ENCODE measurements at places on chromosomes 1 and 21.
A peak's percentile ranks its signal among the peaks of the same experiment; 100 is the strongest.

DNA sequence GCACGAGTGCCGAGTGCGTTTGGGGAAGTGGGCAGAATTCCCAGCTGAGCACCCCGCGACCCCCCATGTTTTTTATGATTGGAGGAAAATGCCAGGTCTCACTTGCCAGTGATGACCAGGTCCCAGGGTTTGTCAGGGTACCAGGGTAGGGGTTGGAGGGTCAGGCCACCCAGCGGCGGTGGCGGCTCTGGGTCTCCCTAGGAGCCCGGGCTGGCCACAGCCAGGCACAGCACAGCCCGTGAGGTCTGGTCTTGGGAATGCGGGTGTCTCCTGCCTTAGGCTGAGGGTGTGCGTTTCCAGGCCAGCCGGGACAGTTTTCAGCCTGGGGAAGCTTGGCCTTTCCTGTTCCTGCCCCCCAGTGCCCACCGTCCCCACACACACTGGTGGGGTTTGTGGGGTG, 22.7 kb downstream of the PRKCZ start:
- no peaks in the 10 kb centered on the region for H3K4me1 ChIP-seq
- H3K27ac ChIP-seq, result no peak overlapping the region
- no peak for DNase-seq
- no peaks in the 10 kb centered on the region for H3K27me3 ChIP-seq
- no peak overlapping the region for H3K4me3 ChIP-seq
- no peaks in the 10 kb centered on the region for H3K36me3 ChIP-seq

DNA sequence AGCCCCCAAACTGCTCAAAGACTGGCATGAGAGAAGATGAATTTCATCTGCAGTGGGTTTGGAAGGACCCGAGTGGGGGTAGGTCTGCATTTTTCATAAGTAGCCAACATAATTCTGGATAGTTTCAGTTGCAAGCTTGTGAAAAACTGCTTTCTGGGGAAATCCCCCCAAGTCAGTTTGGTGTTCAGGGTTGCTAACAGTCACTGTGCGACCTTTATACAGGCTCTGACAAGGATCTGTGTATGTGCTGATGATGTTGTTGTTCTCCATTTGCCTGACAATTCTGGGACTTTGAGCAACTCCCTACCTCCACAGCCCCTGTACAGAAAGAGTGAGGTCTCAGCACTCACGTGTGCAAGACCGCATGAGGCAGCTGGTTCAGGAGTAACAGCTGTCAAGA, 87.9 kb downstream of the SUSD4 start:
- no peak overlapping the region for H3K27ac ChIP-seq
- no peaks in the 10 kb centered on the region for H3K36me3 ChIP-seq
- no peaks in the 10 kb centered on the region for H3K4me1 ChIP-seq
- no peak for DNase-seq
- no peak overlapping the region for H3K4me3 ChIP-seq
- H3K27me3 ChIP-seq, result peaks cover 4% of the 10 kb centered on the region

DNA sequence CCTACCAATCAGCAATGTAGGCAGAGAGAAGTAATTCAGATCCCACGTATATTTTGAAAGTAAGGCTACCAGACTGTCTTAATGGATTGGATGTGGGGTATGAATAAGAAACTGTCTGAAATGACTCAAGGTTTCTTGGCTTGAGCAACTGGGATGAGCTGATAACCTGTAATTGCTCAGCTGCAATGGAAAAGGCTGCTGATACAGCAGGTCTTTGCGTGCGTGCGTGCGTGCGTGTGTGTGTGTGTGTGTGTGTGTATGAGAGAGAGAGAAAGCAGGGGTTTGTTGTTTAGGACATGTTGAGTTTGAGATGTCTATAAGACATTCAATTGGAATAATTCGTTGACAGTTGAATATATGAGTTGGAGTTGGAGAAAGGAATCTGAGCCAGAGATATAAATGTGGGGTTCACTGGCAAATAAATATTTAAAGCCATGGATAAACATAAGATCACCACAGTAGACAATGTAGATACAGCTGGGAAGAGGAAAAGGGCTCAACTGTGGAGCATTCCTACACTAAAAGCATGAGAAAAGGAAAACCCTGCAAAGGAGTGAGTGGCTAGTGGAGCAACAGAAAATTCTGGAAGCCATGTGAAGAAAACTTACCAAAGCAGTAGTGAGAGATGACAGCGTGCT, 72.9 kb downstream of the UCHL5 start:
- no peaks in the 10 kb centered on the region for H3K27me3 ChIP-seq
- peaks cover 13% of the 10 kb centered on the region for H3K36me3 ChIP-seq
- peak; percentile 68 for DNase-seq

DNA sequence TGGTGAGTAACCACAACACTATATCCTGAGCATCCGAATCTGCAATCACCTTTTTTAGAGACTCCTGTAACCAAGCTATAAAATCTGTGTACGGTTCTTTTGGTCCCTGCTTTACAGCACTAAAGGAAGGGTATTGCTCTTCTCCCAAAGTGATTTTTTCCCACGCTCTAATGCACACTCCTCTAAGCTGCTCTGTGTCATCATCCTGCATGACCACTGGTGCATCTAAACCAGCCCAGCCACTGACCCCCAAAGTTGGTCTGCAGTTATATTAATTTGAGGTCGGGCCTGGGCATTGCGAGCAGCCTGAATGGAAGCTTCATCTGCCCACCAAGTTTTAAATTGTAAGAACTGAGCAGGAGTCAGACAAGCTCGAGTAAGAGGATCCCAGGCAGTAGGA, 480.0 kb downstream of the PTPRU start:
- H3K4me3 ChIP-seq, result no peak overlapping the region
- no peaks in the 10 kb centered on the region for H3K27me3 ChIP-seq
- peaks cover 44% of the 10 kb centered on the region for H3K4me1 ChIP-seq
- peaks cover 9% of the 10 kb centered on the region for H3K36me3 ChIP-seq

DNA sequence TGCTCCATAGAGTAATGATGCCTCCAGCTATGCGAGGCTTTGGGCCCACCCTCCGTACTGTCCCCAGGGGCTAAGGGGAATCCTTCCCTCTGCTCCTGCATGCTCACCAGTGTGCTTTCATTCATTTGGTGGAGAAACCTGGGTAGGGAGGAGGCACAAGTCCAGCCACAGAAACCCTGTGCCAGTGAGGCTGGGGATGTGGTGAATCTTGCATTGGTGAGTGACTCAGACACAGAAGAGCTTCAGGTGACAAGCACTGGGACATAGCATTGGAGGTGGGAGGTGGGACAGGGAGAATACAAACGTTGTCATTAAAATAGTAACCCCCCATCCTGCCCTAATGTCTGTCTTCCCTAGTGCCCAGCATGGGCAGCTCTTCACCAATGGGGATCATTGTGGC, 5.2 kb downstream of the FCGR2A start:
- DNase-seq, result peak; percentile 52
- H3K4me3 ChIP-seq, result no peak overlapping the region
- H3K4me1 ChIP-seq, result peaks cover 8% of the 10 kb centered on the region
- no peaks in the 10 kb centered on the region for H3K36me3 ChIP-seq
- peaks cover 8% of the 10 kb centered on the region for H3K27me3 ChIP-seq
- no peak overlapping the region for H3K27ac ChIP-seq

DNA sequence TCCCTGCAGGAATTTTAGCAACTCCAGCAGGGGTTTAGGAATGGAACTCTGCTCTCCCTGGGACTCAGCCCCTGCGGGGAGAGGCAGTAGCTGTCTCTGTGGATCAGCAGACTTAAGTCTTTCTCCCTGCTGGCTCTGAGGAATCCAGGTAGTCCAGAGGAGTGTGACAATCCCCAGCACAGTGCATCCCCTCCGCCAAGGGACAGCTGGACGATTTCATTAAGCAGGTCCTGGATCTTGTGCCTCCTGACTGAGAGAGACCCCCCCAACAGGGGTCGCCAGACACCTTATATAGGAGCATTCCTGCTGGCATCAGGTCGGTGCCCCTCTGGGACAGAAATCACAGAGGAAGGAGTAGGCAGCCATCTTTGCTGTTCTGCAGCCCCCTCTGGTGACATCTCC, 30.6 kb downstream of the AKT3 start:
- no peaks in the 10 kb centered on the region for H3K27me3 ChIP-seq
- H3K4me3 ChIP-seq, result no peak overlapping the region
- peaks cover 9% of the 10 kb centered on the region for H3K4me1 ChIP-seq
- H3K36me3 ChIP-seq, result peaks cover 41% of the 10 kb centered on the region
- no peak for DNase-seq
- H3K27ac ChIP-seq, result no peak overlapping the region

GRCh38 chr1:5645929-5646328, 346.3 kb downstream of the NPHP4 start:
- no peaks in the 10 kb centered on the region for H3K4me1 ChIP-seq
- no peak overlapping the region for H3K27ac ChIP-seq
- DNase-seq, result no peak

- H3K36me3 ChIP-seq, result peaks cover 4% of the 10 kb centered on the region
- H3K27me3 ChIP-seq, result no peaks in the 10 kb centered on the region
- peak; percentile 65 for DNase-seq
- H3K27ac ChIP-seq, result peak overlapping the region; percentile 65
- H3K4me3 ChIP-seq, result no peak overlapping the region
- H3K4me1 ChIP-seq, result peaks cover 45% of the 10 kb centered on the region
Observed at GRCh38 chr1:169601096-169601881, 15.0 kb upstream of the F5 start.

- DNase-seq, result no peak
- no peaks in the 10 kb centered on the region for H3K27me3 ChIP-seq
Observed at GRCh38 chr1:149997585-149998262, 12.8 kb downstream of the OTUD7B start.

DNA sequence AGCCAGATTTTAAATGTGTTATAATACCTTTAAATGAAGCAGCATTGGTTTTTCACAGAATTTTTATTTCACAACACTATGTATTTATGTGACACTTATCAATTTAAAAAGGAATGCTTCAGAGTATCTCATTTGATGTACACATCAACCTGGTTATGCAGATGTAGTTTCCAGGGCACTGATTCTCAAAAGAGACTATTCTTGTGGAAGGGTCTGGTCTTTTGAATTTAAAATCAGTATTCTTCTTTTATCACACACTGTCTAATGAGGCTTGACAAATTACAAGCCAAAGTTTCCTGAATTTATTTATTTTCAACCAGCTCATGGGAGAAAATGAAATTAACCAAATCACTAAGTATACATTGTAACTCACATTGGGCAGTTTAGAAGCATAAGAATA, 87.4 kb downstream of the NTPCR start:
- H3K27ac ChIP-seq, result no peak overlapping the region
- H3K27me3 ChIP-seq, result no peaks in the 10 kb centered on the region
- no peak for DNase-seq
- no peaks in the 10 kb centered on the region for H3K36me3 ChIP-seq

GRCh38 chr21:33266050-33266788, at the start of gene IL10RB:
Gene IL10RB (plus strand): TSS chr21:33266367. CDS start chr21:33266466, 99 bp downstream.
- peak within 1 kb of the TSS; percentile 99 for H3K4me3 ChIP-seq
- H3K36me3 ChIP-seq, result peaks cover 35% of the 10 kb centered on the region
- no peaks in the 10 kb centered on the region for H3K27me3 ChIP-seq

GRCh38 chr1:46461017-46461808, 28.4 kb upstream of the DMBX1 start:
- DNase-seq, result no peak
- H3K4me3 ChIP-seq, result no peak overlapping the region
- no peaks in the 10 kb centered on the region for H3K36me3 ChIP-seq
- no peak overlapping the region for H3K27ac ChIP-seq

- no peak for DNase-seq
- no peak overlapping the region for H3K27ac ChIP-seq
- no peak overlapping the region for H3K4me3 ChIP-seq
Observed at GRCh38 chr1:216462066-216462775, 39.0 kb upstream of the USH2A start.

GRCh38 chr1:36792292-36792691, 242.0 kb downstream of the GRIK3 start:
- no peaks in the 10 kb centered on the region for H3K4me1 ChIP-seq
- no peak overlapping the region for H3K27ac ChIP-seq
- DNase-seq, result no peak
- H3K27me3 ChIP-seq, result no peaks in the 10 kb centered on the region

- H3K4me1 ChIP-seq, result no peaks in the 10 kb centered on the region
- DNase-seq, result peak; percentile 70
- H3K36me3 ChIP-seq, result no peaks in the 10 kb centered on the region
- H3K27me3 ChIP-seq, result peaks cover 54% of the 10 kb centered on the region
- no peak overlapping the region for H3K4me3 ChIP-seq
- no peak overlapping the region for H3K27ac ChIP-seq
Observed at GRCh38 chr1:39720094-39720999, 18.3 kb upstream of the PPIE start.

- no peak for DNase-seq
- H3K27me3 ChIP-seq, result no peaks in the 10 kb centered on the region
- H3K27ac ChIP-seq, result peak overlapping the region; percentile 67
- H3K4me1 ChIP-seq, result peaks cover 85% of the 10 kb centered on the region
Observed at GRCh38 chr1:54359393-54360162, 46.6 kb downstream of the SSBP3 start.

DNA sequence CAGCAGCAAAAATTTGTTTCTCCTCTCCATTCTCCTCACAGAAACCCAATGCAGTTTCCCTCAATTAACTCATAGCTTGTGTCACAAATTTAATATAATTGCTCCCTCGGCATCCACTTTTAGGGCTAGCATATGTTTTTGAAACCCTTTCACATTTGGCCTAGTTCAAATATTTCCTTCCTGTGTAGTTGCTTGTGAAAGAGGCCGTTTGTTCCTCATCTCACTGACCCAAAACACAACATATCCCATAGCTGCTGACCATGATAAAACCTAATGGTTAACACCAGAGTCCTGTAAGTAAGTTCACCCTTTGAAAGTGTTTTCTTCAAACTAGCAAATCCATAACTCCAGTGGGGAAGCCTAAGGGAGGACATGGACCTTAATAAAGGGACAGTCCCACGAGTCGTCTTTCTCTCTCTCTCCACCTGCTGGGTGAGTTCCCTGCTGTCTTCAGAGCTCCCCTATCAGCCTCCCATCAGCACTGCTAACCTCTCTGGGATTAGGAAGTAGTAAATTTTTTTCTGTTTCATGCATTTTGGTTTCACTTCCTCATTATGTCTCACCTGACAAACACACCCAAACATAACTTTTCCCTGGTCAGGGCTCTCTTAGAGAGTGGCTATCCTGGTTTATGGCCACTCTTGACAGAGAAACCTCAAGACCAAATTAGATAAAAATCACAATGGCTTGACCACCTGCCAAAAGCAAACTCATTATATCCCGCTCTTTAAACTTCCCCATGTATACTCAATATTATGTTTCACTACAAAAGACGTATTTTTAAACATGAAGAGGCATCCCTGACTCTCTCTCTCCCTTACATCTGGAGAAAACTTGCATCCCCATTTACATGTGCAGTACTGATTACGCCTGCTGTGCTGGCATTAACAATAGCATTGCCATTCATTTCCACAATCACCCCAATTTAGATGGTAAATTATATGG, 177.7 kb upstream of the HP1BP3 start:
- H3K4me1 ChIP-seq, result peaks cover 11% of the 10 kb centered on the region
- no peak overlapping the region for H3K4me3 ChIP-seq
- H3K27ac ChIP-seq, result no peak overlapping the region
- peaks cover 12% of the 10 kb centered on the region for H3K36me3 ChIP-seq
- H3K27me3 ChIP-seq, result no peaks in the 10 kb centered on the region
- DNase-seq, result no peak
